Kasumi-1 (cell line): ENCODE measurements at places on chromosomes 2 and 18.
A peak's percentile ranks its signal among the peaks of the same experiment; 100 is the strongest.

- no peak for DNase-seq
These were observed 206.3 kb downstream of the RAD51AP2 start for GRCh38 chr2:17311771-17312511.

DNA sequence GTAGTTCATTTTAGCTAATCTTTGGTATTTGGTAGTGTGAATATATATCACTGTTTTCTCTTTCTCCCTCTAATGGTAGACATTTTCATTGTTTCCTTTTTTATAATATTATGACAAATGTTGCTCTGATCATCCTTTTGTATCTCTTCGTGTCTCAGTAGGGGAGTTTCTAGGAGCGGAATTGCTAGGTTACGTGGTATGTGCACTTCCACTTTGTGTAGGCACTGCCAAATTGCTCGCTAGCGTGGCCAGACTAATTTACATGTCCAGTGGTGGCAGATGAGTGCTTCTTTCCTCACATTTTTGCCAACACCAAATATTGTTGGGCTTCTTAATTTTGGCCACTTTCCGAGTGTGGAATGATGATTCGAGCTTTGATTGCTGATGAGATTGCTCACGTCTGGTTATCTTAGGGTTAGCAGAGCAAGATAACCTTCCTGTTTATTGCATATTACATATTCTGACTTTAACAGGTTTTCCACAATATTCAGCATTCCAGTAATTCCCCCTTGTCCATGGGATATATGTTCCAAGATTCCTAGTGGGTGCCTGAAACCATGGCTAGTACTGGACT is 30.4 kb upstream of the GREB1 start:
- no peak for DNase-seq

DNA sequence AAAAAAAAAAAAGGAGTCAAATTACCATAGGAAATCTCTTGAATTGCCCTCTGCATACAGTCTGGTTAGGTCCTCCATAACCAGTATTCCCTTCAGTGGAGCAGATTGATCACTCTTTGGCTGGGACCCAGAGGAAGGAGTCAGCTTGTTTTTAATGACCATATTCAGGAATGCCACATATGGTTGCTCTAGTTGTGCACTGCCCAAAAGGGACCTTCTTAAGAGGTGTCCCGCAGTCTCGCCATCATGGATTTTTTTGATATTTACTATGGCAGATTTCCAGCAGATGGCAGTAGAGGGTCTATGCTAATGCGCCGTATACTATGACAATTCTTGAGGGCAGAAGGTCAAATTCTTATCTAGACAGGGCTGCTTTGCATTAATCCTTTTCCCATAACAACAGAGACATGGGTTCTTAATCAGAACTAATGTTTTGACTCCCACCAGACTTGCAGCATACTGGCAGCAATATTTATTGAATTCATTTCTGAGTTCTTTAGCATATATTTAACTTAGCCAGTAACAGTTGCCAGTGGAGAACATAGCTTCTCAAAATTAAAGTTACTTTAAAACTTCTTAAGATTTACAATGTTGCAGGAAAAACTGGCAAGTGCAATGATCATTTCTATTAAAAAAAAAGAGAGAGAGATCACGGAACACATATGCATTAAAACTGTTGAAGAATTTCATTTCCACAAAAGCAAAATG is 31.8 kb upstream of the INPP4A start:
- peak; percentile 76 for DNase-seq

- DNase-seq, result no peak
These were observed 2.0 kb upstream of the DSEL start for GRCh38 chr18:67518566-67518965.
